ENCODE measurements at places on chromosomes 6 and 20. TPM values are rescaled to one million over a fixed set of nuclear protein-coding genes. Genes with fewer than 3 reads are reported as not detected.

DUSP15 gene
- 9.1 TPM for total RNA-seq

GPR63 gene
- total RNA-seq: 0.96 TPM

FAM83C gene
- total RNA-seq: not detected

SLA2 gene
- 0.34 TPM for total RNA-seq

XKR7 gene
- total RNA-seq: not detected

ADAM33 gene
- total RNA-seq: 24.5 TPM

PDE10A gene
- total RNA-seq: 20.9 TPM

TMEM217 gene
- 1.0 TPM for total RNA-seq

SSTR4 gene
- not detected for total RNA-seq

BAG2 gene
- total RNA-seq: 10.5 TPM

PROKR2 gene
- not detected for total RNA-seq

CDH26 gene
- total RNA-seq: 1.8 TPM

ZNF334 gene
- 15.0 TPM for total RNA-seq

PHACTR3 gene
- not detected for total RNA-seq

REV3L gene
- total RNA-seq: 38.2 TPM

RING1 gene
- total RNA-seq: 20.3 TPM

VSX1 gene
- not detected for total RNA-seq
